NCI-H2029 treated with DMSO at 0.1 percent for 48 hours (cell line): ENCODE measurements at places on chromosomes 3 and 15.

DNA sequence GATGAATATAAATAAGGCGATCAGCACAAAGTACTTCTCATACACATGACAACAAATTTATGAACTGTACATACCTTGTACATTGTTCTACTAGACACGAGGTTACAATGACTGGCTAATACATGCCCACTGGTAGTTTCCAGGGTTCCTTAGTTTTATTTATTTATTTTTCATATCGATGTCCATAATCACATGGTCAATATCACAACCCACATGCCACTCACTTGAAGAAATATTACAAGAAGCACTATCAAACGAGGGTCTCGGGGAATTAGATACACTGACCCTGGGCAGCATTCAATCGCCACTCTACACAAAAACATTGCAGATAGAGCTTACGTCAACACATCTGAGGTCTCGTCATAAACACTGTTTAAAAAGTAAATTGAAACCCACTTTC, 21.2 kb upstream of the WNT5A start:
- no peak for DNase-seq

GRCh38 chr3:79253704-79254103, 514.1 kb downstream of the ROBO1 start:
- DNase-seq: no peak

GRCh38 chr3:195770081-195770840, 41.5 kb downstream of the MUC4 start:
- no peak for DNase-seq

- DNase-seq: no peak
Observed at GRCh38 chr3:42838571-42838970, 29.3 kb downstream of the ACKR2 start.

DNA sequence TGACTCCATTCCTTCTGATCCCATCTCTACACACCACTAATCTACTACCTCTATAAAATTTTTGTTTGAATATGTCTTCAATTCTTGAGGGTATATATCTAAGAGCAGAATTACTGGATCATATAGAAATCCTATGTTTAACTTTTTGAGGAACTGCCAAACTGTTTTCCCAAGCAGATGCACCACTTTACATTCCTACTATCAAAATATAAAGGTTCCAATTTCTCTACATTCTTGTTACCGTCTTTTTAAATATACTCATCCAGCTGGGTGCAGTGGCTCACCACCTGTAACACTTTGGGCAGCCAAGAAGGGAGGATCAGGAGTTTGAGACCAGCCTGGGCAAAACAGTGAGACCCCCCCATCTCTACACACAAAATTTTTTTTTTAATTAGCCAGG, 268.0 kb downstream of the SCAPER start:
- DNase-seq: no peak

GRCh38 chr3:81249540-81250029, 511.9 kb downstream of the GBE1 start:
- peak; percentile 3 for DNase-seq

- no peak for DNase-seq
Observed at GRCh38 chr3:3919316-3919715, 120.1 kb downstream of the LRRN1 start.

DNA sequence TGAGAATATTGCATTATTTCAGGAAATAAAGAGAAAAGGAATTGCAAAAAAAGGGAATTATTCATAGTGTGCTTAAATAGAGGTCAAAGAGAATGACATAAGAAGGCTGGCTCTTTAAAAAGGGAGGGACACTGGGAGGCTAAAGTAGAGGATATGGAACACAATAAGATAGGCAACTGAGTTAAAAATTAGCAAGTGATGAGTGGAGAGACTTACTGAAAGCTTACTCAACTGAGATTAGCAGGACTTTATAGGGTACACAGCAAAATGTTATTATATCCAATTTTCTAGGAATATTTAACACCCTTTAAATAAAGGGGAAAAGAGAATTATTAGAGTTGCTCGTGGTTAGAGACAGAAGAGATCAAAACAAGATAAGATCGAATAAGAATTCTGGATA, 375.2 kb downstream of the LSAMP start:
- no peak for DNase-seq

- no peak for DNase-seq
Observed at GRCh38 chr15:40936709-40937666, 7.8 kb downstream of the DLL4 start.

DNA sequence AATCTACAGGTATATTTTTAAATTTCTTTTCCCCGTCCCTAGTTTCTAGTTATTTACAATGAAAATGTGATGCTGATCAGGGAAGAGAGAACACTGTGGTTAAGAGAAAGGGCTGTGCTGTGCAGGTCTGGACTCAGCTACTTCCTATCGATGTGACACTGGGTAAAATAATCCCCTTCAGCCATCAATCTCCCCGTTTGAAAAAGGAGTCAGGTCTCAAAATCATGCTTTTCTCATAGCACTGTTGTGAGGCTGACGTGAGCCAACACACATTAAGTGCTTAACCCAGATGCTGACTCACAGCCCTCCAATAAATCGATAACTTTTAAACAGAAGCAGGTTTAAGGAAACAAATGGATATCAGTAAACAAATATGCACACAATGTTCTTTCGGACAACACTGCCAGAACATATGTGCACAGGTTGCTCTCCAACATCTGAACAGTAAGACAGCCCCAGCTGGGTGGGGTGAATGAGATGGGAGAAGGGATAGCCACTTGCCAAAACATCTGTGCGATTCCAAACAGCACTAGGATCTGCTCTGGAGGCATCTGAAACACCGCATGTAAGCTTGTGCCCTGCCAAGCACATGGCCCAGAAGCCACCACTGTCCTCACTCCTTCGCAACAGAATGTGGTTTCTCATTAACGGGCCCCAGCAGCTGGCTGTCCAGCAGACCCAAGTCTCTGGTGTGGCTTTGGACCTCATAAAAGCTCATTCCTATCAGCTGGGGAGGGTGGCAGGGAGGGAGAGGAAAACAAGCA, 143.2 kb upstream of the PRICKLE2 start:
- no peak for DNase-seq

DNA sequence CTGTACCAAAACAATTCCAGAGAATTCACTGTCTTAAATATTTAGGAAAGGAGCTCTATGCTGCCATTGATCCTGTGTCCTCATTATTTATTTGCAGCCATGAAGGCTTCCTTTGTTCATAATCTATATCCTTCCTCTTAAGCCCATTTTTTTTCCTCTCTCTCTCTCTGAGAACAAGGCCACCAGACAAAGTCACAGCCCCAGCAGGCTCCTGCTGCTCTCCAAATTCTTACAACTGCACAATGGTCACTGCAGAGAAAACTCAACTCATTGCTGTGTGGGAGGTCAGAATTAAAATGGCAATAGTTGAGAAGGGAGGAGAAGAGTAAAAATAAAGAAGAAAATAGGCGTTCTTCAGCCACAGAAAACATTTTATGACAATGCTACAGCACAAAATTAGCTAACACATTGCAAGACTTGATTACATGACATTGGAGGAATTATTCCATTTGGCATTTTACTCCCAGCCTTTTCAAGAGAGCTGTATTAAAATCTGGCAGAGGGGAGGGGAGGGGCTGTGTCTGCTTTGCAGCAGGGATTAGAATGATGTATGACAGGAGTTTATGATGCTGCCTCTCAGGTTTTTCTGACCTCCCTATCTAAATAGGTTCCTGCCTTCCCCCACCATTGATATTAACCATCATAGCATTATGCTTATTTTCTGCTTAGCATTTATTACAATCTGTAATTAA, 399.7 kb upstream of the THBS1 start:
- no peak for DNase-seq

DNA sequence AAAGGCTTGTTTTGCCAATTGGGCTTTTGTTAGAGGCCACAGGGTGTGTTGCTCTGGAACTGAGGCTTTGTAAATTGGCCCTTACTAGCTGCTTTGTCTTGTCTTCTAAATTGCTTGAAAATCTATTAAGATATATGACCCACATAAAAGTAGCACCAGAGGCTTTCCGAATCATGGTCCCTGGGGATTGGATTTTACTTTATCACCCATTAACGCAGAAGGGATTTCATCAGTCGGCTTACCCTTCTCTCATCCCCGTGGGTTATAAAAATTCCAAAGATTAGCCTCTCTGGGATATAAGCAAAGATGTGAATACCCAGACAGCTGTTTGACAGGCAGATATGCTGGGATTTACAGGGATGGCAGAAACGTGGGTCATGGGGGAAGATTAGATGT, 98.3 kb upstream of the CHL1 start:
- DNase-seq: no peak

GRCh38 chr3:67624078-67624477, 30.3 kb downstream of the SUCLG2 start:
- no peak for DNase-seq

- peak; percentile 58 for DNase-seq
Observed at GRCh38 chr3:8970971-8971589, 7.8 kb upstream of the RAD18 start.

DNA sequence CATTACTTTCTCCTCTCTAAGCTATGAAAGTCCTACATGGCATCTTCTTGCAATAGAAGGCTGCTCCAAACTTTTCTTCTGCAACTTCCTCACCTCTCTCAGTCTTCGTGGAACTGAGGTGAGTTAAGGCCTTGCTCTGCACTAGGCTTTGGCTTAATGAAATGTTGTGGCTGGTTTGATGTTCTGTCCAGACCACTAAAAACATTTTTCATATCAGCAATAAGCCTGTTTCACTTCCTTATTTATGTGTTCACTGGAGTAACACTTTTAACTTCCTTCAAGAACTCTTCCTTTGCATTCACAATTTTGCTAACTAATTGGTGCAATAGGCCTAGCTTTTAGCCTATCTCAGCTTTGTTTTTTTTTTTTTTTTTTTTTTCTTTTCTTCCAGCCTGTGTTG, 335.3 kb upstream of the NECTIN3 start:
- DNase-seq: no peak

DNA sequence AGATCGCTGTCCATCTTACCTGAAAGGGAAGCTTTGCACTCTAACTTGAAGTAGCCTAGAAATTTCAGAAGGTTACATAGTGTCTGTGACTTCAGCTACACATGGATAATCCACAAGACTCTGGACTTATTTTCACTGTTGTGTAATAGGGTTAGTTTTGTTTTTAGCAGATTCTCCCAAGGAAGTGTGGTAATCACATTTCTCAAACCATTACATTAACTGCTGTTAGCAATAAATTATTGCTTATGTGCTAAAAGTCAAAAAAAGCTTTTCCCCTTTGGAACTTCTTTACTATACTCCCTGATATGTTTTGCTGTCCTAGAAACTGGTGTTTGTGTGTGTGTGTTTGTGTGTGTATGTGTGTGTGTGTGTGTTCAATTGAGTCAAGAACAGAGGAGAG, 351.8 kb upstream of the TPRG1 start:
- DNase-seq: no peak

DNA sequence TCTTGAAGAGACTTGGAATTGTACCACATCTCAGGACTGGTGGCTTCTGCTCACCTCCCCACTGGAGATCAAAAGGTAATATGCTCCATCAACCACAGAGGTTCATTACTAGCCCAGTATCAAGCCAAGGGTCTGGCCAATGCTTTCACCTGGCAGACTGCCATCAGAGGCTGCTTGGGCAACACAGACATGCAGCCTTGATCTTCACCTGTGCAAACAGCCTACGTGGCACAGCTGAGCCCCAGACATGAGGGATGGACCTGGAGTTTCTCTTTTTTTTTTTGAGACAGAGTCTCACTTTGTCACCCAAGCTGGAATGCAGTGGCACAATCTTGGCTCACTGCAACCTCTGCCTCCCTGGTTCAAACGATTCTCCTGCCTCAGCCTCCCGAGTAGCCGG, 105.6 kb upstream of the HES1 start:
- DNase-seq: peak; percentile 66

DNA sequence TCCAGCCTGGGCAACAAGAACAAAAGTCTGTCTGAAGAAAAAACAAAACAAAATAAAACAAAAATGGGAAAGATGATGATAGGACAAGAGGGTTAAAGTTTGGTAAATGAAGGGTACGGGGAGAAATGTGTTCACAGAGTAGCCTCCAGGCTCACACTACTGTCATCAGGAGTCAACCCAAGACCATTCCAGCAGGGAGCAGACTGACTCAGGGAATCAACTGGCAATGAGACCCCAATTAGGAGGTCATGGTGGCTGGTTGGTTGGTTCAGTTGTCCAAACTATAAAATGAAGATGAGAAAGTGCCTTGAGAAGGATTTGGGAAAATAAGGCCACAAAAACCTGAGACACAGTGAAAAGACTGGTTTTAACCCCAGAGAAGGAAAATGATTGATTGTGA, 51.8 kb downstream of the KLHL6 start:
- no peak for DNase-seq

DNA sequence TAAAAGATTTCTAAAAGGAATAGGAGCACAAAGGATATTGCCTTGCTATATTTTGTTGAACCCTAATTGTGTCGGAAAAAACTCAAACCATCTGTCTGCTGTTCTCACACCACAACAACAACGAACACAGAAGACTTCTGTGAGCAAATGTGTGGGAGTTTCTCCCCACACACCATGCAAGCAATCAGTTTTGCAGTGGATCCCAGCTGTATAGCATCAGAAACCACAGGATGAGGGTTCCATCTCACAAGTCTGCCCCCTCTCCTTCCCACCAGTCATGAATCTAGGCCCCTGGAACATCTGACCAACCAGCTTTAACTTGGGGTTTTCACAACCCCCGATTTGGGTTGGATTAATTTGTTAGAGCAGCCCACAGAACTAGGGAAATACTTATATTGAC, 91.3 kb upstream of the SLC4A7 start:
- DNase-seq: no peak

- DNase-seq: no peak
Observed at GRCh38 chr3:150582620-150583019, 20.5 kb upstream of the SELENOT start.

DNA sequence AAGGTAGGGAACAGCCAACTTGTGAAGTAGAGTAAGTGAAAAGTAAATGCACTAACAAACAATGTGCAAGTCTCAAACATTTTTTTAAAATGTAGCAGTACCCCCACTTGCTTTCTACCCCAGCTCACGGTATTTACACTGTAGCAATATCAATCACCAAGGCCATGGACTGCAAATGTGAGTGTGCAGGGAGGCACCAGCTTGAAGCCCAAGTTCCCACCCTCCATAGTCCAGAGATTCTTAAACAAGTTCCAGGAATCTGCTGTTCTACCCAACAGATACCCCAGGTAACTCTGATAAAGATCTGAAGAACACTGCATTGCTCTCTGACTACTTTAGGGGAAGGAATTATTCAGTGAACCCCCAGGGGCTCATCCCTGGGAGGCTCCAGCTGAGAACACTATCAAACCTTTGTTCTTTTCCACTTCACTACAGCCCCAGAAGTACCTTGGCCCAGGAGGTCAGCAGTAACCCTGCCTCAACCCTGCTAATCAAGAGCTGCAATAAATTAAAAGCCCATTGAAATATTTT, 86.1 kb downstream of the FOXP1 start:
- no peak for DNase-seq

- DNase-seq: no peak
Observed at GRCh38 chr15:66017000-66017399, 147.7 kb downstream of the RAB11A start.

GRCh38 chr15:36673987-36674386, 94.6 kb downstream of the CDIN1 start:
- no peak for DNase-seq

DNA sequence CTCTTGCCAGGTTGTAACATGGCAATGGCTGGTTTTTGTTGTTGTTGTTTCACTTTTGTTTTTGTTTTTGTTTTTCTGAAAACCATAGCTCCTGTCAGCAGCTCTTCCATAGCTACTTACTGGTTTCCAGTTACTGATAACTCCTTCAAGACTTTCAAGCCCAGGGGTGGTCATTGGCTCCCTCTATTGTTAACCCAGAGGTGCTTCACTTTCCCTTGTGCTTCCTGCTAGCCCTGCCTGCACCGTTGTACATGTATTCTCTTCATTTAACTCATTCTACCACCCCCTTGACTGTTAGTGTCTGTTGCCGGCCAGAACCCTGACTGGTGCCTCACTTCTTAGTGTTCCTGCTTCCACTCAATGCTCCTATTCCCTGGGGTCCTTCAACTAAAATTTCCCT, 4.2 kb upstream of the TRAT1 start:
- peak; percentile 3 for DNase-seq
